ENCODE measurements at places on chromosomes 2 and 18.
A peak's percentile ranks its signal among the peaks of the same experiment; 100 is the strongest.

- H3K27ac ChIP-seq, result no peak overlapping the region
- no peaks in the 10 kb centered on the region for H3K4me1 ChIP-seq
- no peak overlapping the region for H3K4me3 ChIP-seq
These were observed 72.4 kb downstream of the ALPK2 start for GRCh38 chr18:58556331-58557007.

- no peaks in the 10 kb centered on the region for H3K27me3 ChIP-seq
- no peak overlapping the region for H3K4me3 ChIP-seq
- H3K27ac ChIP-seq, result no peak overlapping the region
- peaks cover 18% of the 10 kb centered on the region for H3K4me1 ChIP-seq
- no peaks in the 10 kb centered on the region for H3K36me3 ChIP-seq
These were observed 3.8 kb downstream of the ACTG2 start for GRCh38 chr2:73896362-73897239.

GRCh38 chr2:186852508-186852907 lies 3.5 kb upstream of the ZSWIM2 start:
- H3K27ac ChIP-seq, result no peak overlapping the region
- H3K4me1 ChIP-seq, result peaks cover 6% of the 10 kb centered on the region
- DNase-seq, result no peak
- peaks cover 17% of the 10 kb centered on the region for H3K27me3 ChIP-seq
- peaks cover 1% of the 10 kb centered on the region for H3K36me3 ChIP-seq

GRCh38 chr2:15773846-15774245 lies 166.5 kb upstream of the MYCN start:
- H3K27me3 ChIP-seq, result peaks cover 11% of the 10 kb centered on the region
- H3K4me1 ChIP-seq, result no peaks in the 10 kb centered on the region
- no peak for DNase-seq
- H3K27ac ChIP-seq, result no peak overlapping the region

DNA sequence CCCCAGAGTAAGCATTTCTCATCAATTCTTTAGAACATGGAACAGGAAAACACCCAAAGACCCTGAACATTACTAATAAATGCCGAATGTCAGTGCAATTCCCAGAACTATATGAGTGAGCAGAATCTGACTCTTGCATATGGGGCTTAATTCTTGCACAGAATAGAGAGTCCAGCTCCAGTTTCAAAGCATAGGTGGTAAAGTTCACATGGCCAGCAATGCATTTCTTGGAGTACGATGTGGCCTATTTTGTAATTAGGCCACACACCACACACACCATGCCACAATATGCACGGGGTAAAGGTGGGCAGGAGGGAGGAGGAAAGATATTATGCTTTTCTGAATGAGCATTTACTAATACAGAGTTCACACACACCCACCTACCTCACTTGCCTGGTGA lies 56.5 kb downstream of the PLA2R1 start:
- H3K27me3 ChIP-seq, result peaks cover 69% of the 10 kb centered on the region
- no peak for DNase-seq
- no peaks in the 10 kb centered on the region for H3K4me1 ChIP-seq
- no peaks in the 10 kb centered on the region for H3K36me3 ChIP-seq
- H3K27ac ChIP-seq, result no peak overlapping the region
- no peak overlapping the region for H3K4me3 ChIP-seq

DNA sequence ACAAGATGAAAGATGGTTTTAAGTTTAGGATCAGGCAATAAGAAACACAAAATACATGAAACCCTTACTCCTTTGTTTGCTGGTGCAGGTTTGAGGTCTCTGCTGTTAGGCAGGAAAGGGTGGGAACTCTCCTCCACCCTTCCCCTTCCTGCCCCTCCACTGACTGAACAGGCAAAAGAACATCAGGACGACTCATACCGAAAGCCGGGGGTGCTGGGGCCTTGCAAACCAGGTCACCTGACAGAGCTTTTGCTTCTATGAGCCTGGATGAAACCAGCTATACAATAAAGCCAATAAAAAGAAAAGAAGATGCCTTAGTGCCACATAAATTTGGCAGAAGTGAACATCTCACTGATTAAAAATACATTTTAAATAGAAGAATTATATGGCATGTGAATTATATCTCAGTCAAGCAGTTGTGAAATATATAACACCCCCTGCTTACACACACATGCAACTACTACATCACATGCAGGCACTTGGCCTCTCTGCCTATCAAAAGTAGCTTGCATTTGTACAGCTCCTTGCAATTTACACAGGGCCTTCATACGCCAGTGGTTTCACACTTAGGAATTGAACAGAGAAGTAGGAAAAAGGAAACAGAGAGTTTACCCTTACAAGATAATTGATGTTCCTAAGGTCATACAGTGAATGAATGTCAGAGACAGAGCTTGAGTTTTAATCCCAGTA lies 215.1 kb upstream of the TRIB2 start:
- no peaks in the 10 kb centered on the region for H3K36me3 ChIP-seq
- peaks cover 94% of the 10 kb centered on the region for H3K4me1 ChIP-seq
- H3K4me3 ChIP-seq, result peak overlapping the region; percentile 63
- peak overlapping the region; percentile 88 for H3K27ac ChIP-seq

- H3K4me1 ChIP-seq, result no peaks in the 10 kb centered on the region
- no peak overlapping the region for H3K4me3 ChIP-seq
- H3K36me3 ChIP-seq, result peaks cover 14% of the 10 kb centered on the region
- no peak overlapping the region for H3K27ac ChIP-seq
- H3K27me3 ChIP-seq, result no peaks in the 10 kb centered on the region
These were observed 67.6 kb upstream of the FAM124B start for GRCh38 chr2:224469374-224469964.

DNA sequence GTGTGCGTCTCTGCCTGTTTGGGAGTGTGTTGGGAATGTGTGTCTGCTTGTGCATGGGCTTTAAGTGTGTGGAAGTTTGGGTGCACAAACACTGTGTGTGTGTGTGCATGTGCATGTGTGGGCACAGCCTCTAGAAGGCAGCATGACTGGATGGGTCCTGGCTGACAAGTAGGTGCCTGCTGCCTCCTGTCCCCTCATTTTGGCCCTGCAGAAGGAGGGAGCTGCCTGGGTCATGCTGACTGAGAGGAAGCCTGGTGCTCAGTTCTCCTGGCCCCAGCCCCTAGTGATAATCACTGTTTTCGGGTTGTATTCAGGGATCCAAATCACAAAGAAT lies 34.1 kb downstream of the GLI2 start:
- H3K27me3 ChIP-seq, result no peaks in the 10 kb centered on the region
- H3K4me1 ChIP-seq, result no peaks in the 10 kb centered on the region
- no peak overlapping the region for H3K4me3 ChIP-seq

- no peak overlapping the region for H3K27ac ChIP-seq
- no peak overlapping the region for H3K4me3 ChIP-seq
- H3K36me3 ChIP-seq, result no peaks in the 10 kb centered on the region
- peaks cover 82% of the 10 kb centered on the region for H3K27me3 ChIP-seq
- no peaks in the 10 kb centered on the region for H3K4me1 ChIP-seq
- DNase-seq, result no peak
These were observed 88.5 kb upstream of the COPS8 start for GRCh38 chr2:236997069-236997715.

DNA sequence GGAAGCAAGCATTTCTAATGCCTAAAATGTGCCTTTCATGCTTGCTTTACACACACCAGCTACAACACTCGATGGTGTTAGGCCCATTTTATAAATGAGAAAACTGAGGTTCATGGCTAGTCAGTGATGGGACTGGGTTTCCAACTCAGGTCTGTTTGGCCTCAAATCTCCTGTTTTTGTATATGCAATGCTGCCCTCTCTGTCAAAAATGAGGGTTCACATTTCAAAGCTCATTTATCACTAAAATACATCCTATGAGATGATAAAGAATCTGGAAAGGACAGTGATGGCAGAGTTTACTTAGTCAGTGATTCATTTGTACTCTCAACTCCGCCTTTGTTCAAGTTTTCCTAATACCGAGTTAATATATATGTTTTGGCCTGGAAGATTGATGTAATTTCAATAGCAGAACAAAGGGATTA lies 92.3 kb downstream of the KCTD1 start:
- no peaks in the 10 kb centered on the region for H3K4me1 ChIP-seq
- H3K36me3 ChIP-seq, result peaks cover 4% of the 10 kb centered on the region
- peaks cover 7% of the 10 kb centered on the region for H3K27me3 ChIP-seq
- H3K27ac ChIP-seq, result no peak overlapping the region
- H3K4me3 ChIP-seq, result no peak overlapping the region

GRCh38 chr18:45833846-45834245 lies 8.4 kb downstream of the SIGLEC15 start:
- no peaks in the 10 kb centered on the region for H3K4me1 ChIP-seq
- H3K27me3 ChIP-seq, result peaks cover 60% of the 10 kb centered on the region
- H3K36me3 ChIP-seq, result peaks cover 2% of the 10 kb centered on the region
- DNase-seq, result no peak

Data from central memory CD8-positive, alpha-beta T cell (primary cell).